NAMALWA (cell line): ENCODE measurements at places on chromosomes 13 and 19.

GRCh38 chr19:29247051-29247450 is 34.1 kb upstream of the UQCRFS1 start:
- DNase-seq, result no peak

DNA sequence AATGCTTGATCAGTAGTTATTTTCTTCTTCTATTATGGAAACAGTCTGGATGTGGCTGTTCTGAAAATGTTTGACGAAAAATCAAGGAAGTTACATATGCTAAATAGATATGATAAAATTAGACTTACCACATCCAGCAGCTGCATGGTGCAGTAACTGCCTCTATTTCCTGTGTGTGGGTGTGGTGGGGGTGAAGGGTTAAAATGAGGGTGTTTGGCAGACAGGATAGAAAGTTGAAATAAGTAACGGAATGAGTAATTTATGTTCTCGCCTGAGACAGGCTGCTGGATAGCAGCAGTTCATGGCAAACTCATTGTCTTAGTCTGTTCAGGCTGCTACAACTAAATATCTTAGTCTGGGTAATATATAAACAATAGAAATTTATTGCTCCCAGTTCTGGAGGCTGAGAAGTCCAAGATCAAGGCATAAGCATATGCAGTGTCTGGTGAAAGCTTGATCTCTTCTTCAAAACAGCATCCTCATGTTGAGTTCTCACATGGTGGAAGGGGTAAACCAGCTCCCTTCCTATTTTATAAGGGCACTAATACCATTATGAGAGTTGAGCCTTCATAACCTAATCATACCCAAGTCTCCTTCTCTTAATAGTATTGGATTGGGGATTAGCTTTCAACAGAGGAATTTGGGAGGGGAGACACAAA is 1248.9 kb downstream of the SLITRK5 start:
- peak; percentile 59 for DNase-seq

DNA sequence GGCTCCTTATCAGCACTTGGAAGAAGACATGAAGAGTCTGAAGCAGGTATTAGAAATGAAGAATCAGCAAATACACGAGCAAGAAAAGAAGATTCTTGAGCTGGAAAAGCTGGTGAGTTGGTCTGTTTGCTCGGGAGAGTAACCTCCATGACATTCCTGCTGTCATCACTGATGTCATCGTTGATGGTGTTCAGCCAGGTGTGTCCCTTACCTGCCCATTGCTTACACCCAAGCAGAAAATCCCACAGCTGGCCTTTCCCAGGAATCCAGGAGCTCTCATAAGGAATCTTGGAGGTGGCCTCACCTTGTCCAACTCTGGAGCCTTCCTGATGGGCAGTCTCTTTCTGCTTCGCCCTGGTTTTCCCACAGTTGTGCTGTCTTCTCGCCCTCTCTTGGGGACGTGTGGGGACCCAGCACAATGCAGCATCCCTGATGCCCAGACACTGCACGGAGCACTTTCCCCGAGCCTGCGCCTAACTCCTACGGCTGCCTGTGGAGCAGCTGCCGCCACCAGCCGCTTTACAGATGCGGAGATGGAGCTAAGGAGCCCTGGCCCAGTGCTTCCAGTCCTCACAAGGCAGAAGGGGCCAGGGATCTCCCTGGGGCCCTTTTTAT is 97.0 kb downstream of the SLC7A1 start:
- no peak for DNase-seq

DNA sequence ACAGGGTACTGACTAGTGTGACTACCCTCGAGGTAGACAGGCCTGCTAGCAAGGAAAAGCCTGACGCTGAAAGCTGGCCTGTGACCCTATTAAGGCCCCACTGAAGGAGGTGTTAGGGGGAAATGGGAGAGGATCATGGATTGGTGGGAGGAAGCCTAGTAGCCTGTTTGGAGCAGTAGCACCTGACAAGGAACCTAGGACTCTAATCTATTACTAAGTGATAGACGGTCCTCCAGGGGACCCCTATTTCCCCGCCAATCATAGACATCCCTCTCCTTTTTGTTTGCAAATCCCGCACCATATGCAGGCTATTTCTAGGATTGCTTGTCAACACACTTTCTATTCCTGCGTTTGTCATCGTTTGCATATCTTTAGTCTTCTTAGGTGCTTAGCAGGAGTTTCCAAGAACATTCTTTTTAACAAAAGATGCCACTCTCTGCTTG is 1338.8 kb upstream of the MIR17HG start:
- DNase-seq, result no peak

DNA sequence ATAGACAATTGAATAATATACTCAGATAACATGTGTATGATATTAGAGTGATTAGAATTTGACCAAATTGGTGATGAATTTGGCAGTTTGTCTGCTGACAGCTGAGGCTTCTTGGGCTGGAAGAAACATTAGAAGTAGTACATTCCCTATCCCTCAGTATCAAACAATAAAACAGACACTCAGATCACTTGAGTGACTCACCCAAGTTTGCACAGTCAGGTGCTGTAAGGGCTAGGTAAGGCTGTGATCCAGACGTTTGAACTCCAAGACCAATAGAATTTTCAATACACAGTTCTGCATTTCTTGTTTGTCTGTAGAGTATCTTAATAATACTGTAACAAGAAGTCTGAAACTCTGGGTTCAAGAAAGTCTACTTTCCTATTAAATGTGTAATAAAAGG is 223.5 kb downstream of the POSTN start:
- no peak for DNase-seq

GRCh38 chr19:10305139-10305806 is 4.3 kb downstream of the ZGLP1 start:
- DNase-seq, result no peak

GRCh38 chr19:47096721-47097120 is 16.9 kb downstream of the ZC3H4 start:
- no peak for DNase-seq

DNA sequence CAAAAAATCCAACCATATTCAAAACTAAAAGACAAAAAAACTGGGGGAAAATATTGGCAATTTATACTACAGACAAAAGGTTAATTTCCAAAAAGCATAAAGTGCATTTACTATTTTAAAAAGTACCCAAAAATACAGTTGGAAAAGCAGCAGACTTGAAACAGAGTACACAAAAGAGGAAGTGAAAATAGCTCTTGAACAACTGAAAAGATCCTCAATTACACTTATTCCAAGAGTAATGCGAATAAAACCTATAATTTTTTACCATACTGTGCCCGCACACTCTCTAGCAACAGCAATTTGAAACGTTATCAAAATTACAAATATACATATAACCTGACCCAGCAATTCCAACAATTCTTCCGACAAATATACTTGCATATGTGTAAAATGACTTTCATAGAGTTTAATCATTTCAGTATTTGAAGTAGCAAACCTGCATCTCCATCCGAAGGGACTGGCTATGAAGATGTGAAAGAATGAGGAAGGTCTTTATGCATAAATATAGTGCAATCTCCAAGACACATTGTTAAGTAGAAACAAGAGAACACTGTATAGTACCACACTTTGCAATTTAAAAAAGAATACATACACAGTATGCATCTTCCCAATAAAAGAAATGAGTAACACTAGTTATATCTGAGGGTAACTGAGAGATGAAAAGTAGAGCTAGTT is 25.4 kb downstream of the ALG5 start:
- peak; percentile 52 for DNase-seq

DNA sequence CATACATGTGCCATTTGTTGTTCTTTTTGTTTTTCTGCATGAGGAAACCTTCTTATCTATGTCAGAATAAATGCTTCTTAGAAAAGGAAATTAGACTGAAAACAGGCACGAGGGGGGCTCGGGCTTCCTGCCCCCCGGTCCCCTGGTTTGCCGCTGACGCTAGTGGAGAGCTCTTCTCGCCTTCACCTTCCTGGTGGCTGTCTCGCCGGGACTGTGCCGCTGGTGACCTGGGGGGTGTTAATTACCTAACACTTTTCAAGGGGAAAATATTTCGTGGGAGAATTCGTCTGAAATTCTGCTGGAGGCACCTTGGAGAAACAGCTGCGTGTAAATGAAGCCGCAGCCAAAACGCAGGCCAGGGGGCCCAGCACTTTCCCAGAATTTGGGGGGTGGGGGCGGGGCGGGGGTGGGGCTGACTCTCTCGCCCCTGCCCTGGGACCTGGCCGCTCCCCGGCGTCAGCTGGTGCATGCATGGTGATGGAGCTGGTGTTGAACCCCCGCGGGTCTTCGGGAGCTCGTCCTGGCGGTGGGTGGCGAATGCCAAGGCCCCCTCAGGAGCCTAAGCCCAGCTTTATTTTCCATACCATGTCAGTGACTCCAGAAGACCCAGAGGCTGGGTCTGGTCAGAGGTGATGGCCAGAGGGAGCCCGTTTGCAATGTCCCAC is 58.3 kb upstream of the MCF2L start:
- no peak for DNase-seq

DNA sequence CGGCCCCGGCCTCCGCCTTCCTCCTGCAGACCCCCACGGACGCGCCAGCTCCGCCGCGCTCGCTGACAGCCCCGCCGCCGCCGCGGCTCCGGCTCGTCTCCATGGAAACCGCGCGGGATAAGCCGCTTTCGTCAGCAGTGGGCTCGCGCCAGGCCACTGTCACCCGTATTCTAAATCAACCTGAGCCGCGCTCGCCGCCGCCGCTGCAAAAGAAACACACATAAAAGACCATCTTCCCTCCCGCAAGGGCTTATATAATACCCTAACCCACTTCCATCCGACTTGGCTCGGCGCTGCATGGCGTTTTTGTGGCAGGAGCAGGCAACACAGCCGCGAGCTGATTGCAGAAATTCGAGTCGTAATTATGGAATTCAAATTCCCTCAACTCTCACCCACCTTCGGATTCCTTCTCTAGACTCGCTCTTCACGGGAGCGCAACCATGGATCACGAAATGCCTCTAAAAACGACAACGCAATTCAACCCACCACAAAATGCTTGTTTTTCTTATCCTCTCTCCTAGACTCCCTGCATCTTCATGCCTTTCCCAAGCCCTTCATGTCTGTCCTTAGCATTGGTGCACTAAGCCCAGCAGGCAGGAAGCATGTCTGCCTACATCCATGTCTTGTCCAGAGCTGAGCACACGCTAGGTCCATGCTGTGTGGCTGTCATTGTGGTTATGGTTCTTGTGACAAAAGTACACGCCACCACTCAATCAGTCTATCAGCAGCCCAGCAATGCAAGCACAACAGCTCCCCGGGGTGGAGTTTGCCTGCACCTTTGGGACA is at the start of gene AMER2:
Gene AMER2 (minus strand): TSS at position 772 of the 786 bp plus-strand sequence. CDS start 669 bp downstream, at position 103.
- no peak for DNase-seq

- no peak for DNase-seq
Measured at GRCh38 chr13:51532736-51533197, 51.5 kb upstream of the WDFY2 start.

DNA sequence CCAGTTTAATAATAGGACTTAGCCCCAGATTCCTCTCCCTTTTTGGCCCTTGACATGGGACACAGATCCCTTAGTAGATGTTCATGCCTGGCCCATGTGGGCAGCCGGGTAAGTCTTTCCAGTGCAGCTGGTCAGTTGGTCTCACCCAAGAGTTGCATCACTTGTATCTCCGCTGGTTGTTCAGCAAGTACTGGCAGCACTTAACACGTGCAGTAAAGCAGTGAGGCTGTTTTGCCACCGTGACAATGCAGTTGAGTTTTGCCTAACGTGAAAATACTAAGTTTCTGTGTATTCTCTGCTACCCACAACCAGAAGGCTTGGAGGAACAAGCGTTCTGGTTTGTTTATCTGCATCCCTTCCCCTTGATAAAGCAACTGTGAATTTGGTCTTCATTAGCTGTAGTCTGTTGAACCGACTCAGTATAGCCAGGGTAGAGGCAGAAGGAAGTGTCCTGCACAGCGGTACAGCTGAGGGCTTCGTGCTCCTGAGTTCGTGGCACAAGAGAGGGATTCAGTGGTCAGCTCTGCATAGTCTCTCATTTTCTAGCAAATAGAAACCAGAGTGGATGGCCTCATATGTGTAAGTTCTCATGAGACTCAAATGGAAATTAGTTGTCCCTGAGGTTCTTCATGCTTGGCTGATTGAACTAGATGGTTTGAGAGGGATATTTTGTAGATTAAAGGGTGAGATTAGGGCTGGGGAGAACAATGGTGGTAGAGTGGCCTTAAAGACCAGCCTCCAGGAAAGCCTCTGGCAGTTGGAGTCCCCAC is 50.3 kb downstream of the ARHGEF7 start:
- DNase-seq, result no peak

- DNase-seq, result peak; percentile 96
Measured at GRCh38 chr19:510606-511100, 3.4 kb downstream of the TPGS1 start.

GRCh38 chr19:55553217-55554182 is 8.2 kb upstream of the SBK3 start:
- DNase-seq, result no peak

GRCh38 chr13:66369666-66370065 is 860.5 kb downstream of the PCDH9 start:
- no peak for DNase-seq

GRCh38 chr19:9967326-9967725 is 31.0 kb upstream of the OLFM2 start:
- no peak for DNase-seq

DNA sequence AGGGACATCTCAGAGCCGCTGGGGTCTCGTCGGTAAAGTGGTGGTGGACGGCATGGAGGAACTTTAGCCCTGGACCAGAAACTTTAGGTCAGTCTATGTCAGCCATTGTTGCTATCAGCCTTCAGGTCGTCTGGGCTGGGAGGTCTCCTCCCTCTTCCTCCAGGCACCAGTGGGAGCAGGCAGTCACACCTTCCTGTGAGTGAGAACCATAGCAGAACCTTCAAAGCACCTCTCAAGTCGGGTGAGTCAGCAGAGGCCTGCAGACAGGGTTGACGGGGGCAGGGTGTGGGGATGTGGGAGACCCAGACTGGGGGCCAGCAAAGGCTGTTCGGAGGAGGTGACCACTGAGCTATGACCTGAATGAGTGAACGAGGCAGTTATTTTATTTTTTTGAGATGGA is 15.4 kb upstream of the SBNO2 start:
- no peak for DNase-seq

DNA sequence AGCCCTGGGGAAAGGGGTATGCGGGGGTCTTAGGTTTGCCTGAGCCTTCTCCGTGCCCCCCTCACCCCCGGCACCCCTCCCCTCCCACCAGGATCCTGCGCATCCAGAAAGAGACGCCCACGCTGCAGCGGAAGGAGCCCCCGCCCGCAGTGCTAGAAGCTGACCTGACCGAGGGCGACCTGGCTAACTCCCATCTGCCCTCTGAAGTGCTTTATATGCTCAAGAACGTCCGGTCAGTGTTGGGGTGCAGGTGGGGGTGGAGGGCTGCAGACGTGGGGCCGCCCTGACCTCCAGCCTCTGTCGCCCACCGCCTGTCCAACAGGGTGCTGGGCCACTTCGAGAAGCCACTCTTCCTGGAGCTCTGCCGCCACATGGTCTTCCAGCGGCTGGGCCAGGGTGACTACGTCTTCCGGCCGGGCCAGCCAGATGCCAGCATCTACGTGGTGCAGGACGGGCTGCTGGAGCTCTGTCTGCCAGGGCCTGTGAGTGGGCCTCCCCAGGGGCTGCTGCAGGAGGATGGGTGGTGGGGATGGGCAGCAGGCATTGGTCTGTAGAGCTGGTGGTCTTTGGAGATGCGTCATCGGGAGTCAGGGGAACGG is 4.4 kb downstream of the PNPLA6 start:
- DNase-seq, result no peak

DNA sequence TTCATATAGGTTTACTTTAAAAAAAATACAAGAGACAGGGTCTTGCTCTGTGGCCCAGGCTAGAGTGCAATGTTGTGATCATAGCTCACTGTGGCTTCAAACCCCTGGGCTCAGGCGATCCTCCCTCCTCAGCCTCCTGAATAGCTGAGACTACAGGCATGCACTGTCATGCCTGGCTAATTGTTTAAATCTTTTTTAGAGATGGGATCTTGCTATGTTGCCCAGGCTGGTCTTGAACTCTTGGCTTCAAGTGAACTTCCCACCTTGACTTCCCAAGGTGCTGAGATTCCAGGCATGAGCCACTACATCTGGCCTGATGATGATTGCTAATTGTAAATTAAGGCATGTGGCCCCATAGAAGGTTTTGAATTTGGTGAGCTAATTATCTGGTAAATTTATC is 35.4 kb upstream of the ADGRE1 start:
- DNase-seq, result no peak
